Breast epithelium (tissue), 4 donors: ENCODE measurements at places on chromosomes 1 and 21. TPM values are rescaled to one million over a fixed set of nuclear protein-coding genes. Genes with fewer than 3 reads are reported as not detected.

CRYAA gene
- total RNA-seq, result not detected

LEFTY2 gene
- total RNA-seq, result 0.88 TPM

PYHIN1 gene
- total RNA-seq, result 2.5 TPM

BTBD19 gene
- total RNA-seq, result 3.8 TPM

DNAI4 gene
- 9.4 TPM for total RNA-seq

ORC1 gene
- 0.33 TPM for total RNA-seq

KCNH1 gene
- total RNA-seq, result 0.32 TPM

IL19 gene
- not detected for total RNA-seq

INSRR gene
- 0.15 TPM for total RNA-seq

PLPPR4 gene
- 0.80 TPM for total RNA-seq

TOMM40L gene
- total RNA-seq, result 9.4 TPM

C1orf74 gene
- total RNA-seq, result 2.0 TPM

CYP4A22 gene
- total RNA-seq, result 2.2 TPM

CD48 gene
- total RNA-seq, result 8.8 TPM

FAAH gene
- 18.1 TPM for total RNA-seq

GRCh38 chr1:145878724-145879123, 6.9 kb downstream of the ANKRD35 start:
- DNase-seq, result no peak

DNA sequence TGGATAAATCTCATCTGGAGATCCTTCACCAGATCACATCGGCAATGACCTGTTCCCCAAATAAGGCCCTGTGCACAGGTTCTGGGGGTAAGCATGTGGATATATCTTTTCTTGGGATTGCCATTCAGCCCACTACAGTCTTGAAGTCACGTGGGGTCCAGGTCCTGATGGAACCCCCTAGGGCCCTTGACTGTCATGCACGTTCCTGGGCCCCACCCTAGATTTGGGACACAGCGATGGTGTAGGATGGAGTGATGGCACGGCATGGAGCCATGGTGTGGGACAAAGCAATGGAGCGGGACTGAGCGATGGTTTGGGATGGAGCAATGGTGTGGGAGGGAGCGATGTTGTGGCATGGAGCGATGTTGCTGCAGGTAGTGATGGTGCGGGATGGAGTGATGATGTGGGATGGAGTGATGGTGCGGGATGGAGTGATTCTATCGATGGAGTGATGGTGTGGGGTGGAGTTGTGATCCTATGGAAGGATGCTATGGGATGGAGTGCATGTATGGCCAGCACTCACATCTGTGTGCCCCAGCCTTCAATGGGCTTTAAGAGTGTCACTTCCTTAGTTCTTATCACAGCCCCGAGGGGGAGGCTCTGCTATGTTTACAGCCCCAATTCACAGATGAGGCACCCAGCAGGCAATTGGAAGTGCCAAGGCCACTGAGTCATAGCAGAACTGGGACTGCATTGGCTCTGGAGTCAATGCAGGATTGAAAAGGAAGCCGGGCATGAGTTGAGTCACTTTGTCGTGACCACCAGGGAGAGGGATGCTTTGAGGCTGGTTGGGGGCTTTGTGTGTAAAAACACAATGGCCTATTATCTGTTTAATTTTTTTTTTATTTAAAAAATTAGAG, 97.0 kb upstream of the C1orf174 start:
- DNase-seq, result no peak

- no peak for DNase-seq
These were observed 16.7 kb upstream of the TUT4 start for GRCh38 chr1:52569449-52570210.

GRCh38 chr1:94917251-94917650, 9.7 kb downstream of the CNN3 start:
- no peak for DNase-seq

- no peak for DNase-seq
These were observed 4.5 kb downstream of the LIPI start for GRCh38 chr21:14206222-14206621.

DNA sequence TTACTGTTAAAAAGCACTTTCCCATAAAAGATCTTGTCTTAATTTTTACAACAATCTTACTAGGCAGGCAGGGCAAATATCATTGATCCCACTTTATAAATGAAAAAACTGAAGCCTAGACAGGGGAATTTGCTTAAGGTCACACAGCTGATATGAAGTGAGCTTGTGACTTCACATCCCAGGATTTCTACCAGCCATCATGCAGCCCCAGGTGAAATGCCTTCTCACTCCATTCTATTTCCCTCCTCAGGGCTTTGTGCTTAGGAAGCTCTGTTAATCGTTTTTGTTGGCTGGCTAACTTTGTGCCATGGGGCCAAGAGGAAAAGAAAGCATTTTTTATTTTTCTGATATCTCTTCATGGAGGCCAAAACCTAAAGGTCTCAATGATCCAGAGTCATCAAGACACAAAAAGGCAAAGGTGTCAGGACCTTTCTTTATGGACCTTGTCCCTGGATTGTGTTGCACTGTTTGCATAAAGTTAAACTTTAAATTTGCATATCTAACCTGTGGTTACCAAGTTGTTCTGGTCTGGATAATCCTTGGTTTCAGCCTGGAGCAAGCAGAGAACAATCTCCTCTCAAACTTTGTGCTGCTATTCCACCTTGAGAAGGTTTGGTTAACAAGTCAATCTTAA, 44.8 kb upstream of the ZNF326 start:
- no peak for DNase-seq

DNA sequence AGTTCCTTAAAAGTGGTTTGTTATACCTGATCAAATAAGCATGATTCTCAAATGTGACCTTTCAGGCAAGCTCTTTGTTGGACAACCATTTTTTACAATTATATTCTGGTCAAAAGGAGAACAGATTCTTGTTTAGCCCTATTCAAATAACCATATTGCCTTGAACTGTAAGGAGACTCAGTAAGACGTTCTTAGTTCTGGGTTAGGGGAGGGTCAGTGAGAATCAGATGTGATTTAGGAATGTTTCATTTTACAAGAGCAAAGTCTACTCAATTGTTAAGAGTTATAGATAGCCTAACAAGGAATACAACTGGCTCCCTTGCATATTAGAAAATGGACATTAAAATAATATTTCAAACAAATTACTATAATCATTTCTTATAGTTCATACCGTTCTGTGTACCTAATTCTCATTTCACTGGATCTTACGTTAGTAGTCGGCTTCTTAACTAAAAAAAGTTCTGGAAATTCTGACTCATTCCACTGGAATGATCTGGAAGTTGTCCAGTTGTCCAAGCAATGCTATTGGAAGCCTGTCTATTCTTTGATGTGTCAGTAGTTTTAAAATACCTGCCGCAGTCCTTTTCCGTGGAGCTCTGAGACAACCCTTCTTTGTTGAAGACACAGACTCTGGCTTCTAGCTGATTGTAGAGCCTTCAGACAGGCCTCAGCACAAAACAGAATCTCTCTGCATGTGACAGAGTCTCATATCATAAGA, 88.8 kb downstream of the MAST2 start:
- DNase-seq, result no peak

GRCh38 chr1:160606611-160607010, 27.3 kb upstream of the CD84 start:
- DNase-seq, result no peak

DNA sequence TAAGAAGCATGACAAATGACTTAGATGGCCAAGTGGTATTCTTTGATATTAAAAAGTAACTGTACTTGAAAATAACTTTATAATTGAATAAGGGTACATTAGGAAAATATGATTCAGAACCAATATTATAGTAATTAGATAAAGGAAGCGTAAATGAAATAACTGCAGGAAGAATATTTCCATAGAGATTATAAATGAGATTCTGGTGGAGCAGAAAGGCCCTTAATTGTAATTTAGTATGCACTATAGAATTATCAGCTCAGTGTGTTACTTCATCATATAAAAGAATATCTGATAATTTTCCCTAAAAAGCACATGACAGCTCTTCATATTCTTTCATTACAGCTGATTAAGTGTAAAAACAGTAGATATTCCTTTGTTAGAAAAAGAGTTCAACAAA, 171.7 kb downstream of the PIGK start:
- DNase-seq, result no peak

DNA sequence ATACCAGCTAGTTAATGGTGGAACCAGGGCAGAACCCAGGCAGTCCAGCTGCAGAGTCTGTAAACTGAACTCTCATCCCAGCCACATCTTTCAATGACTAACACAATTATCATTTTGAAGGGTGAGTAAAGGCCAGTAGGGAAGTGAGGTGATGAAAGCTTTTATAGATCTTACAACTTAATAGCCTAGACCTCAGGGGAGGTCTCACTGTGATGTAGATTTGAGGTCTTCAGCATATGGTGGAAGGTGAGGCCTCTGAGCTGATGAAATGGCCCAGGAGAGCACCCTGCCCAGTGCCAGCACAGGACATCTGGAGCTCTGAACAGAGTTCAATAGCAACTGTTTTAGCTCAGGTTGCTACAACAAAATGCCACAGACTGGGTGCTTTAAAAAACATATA, 44.8 kb upstream of the POU2F1 start:
- DNase-seq, result no peak

- DNase-seq, result no peak
These were observed 30.4 kb downstream of the MAPKAPK2 start for GRCh38 chr1:206715120-206715519.

DNA sequence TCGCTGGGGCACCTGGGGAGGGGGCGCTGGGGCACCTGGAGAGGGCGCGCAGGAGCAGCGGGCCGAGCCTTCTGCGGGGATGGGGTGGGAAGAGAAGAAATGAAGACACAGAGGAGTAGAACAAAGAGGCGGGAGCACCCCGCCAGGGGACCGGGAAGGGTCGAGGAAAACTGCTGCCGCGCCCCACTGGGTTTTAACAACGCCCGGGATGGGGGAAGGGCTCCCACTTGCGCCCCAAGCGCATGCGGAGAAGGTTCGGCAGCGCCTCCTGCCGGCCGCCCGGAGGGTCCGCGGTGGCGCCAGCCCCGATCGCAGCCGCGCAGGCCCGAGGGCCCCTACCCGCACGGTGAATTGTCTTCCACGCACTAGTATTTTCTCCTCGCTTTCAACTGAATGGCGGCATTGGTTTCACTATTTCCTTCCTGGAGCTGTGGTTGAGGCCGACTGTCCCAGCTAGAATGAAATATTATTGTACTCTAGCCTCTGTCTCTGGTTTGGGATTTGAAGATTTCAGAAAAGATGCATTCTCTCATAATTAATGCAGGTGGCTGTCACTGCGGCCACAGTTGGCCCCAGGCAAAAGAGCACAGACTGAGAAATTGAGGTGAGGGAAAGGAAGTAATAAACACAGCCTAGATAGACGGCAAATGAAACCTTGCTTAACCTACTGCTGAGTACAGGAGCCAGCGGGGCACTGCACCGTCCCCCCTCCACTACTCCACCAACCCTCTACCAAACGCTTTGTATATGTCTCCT, 57.3 kb downstream of the MAB21L3 start:
- DNase-seq, result peak; percentile 60

GRCh38 chr1:61282387-61282786, 200.0 kb downstream of the NFIA start:
- no peak for DNase-seq

- no peak for DNase-seq
These were observed 4.8 kb upstream of the TCP10L start for GRCh38 chr21:32590130-32590529.

DNA sequence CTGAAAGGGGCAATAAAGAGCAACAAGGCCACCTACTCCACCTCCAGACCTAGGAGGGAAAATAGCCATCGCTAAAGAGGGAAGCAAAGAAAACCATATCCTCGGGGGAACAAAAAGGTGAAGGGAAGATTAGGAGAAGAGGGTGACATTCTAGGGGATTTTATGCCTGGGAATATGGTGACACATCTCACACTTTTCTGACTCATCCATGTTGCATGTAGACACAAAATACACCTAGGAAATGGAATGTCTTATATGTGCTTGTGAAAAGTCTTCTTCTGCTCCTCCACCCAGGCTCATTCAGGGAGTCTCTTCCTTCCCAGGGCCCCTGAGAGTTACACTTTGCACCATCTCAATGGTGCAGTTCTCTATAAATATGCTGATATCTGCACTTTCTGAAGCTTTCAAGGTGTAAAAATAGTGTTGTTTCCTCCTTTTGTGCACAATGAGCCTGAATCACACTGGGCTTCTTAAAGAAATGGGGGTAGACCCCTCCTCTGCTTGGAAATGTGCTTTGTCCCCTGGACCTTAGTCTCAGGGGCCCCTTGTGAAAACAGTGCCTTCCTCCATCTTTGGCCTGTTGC, 195.9 kb downstream of the CYYR1 start:
- DNase-seq, result no peak

GRCh38 chr1:14524826-14525636, 73.5 kb upstream of the KAZN start:
- DNase-seq, result no peak

- no peak for DNase-seq
These were observed 6.0 kb upstream of the CAPN2 start for GRCh38 chr1:223706077-223706973.

DNA sequence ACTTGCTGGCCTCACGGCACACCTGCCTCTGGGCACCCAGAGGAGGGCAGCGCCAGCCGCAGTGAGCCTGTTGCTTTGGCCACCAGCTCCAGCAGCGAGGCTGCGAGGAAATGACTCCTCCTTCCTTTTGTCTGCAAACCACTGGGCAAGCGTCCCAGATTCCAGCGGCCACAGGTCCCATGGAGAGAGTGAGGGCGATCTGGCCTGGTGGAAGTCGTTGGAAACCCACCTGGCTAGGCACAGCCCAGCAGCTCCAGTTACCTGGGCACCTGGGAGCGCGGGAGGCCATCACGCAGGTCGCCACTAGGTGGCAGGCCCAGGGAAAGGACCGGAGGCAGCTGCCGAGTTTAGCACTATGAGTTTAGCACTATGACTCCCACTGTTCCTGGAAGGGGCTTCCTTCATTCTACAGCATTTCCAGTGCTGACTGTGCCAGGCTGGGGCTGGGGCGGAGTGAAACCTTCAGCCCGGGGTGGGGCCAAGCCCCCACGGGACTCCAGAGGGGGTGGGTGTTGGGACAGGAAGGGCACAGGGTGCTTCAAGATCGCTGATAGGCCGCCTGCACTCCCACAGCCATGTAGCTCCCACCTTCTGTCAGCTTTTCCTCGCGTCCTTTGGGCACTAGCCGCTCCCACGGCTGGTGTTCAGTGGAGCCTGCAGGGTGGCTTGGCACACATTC, 1.1 kb upstream of the ESPN start:
- DNase-seq, result peak; percentile 74

GRCh38 chr1:211231873-211232272, 27.3 kb upstream of the RCOR3 start:
- no peak for DNase-seq

GRCh38 chr1:243848165-243848857, 1.7 kb downstream of the AKT3 start:
- DNase-seq, result no peak

GRCh38 chr1:183416850-183417771, 1.1 kb downstream of the NMNAT2 start:
- peak; percentile 32 for DNase-seq

DNA sequence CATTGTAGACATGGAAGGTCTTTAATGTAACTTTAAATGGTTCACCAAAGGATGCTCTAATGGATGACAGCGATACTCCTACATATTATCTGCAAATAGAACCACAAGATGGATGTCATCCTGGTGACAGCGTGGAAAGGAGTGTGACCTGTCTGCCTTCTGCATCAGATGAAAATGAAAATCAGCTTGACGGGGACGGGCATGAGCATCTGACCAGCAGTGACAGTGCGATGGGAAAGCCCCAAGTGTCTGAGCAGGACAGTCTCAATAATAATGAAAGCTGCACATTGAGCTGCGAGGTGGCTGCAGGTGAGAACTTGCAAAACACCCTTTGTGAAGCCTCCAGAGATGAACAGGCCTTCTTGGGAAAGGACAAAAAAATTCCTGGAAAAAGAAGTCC, 25.2 kb downstream of the CNST start:
- no peak for DNase-seq

- DNase-seq, result no peak
These were observed 30.9 kb upstream of the SSX2IP start for GRCh38 chr1:84721152-84721551.

- no peak for DNase-seq
These were observed 168.6 kb downstream of the TRIM33 start for GRCh38 chr1:114342376-114342775.
